ENCODE measurements at places on chromosomes 3 and 15.

GRCh38 chr3:183775781-183776180 lies 49.6 kb downstream of the MAP6D1 start:
- no peak for DNase-seq

DNA sequence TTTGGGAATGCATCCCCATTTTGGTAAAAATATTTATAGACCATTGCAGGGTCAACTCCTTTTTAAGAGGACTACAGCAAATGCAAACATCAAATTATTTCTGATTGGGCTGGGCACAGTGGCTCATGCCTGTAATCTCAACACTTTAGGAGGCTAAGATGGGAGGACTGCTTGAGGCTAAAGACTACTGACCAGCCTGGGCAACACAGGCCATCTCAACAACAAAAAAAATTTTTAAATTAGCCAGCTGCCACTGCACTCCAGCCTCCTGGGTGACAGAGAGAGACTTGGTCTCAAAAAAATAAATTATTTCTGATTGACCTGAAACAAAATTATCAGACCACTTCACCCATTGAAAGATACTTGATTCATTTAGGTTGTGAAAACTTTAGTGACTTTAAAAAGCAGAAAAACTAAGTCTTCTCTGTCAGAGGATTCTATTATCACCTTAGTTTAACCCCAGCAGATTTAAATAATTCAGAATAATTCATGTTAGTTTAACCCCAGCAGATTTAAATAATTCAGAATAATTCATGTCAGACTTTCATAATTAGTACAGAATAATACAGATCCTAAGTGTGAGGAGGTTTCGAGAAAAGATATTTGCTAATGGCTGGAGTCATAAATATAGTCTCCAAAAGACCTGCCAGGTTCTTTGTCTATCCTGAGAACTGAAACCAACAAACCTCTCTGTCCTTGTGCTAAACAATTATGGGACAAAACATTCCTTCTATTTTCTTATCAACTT lies 183.6 kb upstream of the STT3B start:
- DNase-seq, result no peak

DNA sequence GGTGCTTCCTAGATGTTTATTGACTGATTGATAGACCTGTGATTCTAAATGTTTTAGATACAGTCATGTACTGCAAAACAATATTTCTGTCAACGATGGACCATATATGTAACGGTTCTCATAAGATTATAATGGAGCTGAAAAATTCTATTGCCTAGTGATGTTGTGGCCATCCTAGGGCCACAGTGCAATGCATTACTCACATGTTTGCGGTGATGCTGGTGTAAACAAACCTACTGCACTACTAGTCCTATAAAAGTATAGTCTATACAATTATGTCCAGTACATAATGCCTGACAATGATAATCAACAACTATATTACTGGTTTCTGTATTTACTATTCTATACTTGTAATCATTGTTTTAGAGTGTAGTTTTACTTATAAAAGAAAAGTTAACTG lies 46.8 kb downstream of the CHST2 start:
- no peak for DNase-seq

DNA sequence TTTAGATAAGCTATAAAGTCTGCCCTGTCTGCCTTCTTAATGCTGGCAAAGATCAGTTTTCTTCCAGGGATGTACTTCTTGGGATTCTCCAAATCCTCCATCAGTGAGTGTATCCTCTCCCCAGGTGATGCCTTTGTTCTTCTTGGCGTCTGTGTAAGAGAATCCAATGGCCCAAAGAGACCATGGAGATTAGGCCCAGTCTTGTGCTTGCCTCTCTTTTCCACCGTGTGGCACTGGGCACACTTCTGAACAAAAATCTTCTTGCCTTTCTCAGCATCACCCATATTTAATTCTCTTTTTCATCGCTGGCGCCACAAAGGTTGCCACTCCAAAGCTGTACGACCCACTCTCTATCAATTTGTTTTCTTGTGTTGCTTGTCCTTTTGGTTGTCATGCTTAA lies 32.2 kb upstream of the TAMM41 start:
- DNase-seq, result no peak

DNA sequence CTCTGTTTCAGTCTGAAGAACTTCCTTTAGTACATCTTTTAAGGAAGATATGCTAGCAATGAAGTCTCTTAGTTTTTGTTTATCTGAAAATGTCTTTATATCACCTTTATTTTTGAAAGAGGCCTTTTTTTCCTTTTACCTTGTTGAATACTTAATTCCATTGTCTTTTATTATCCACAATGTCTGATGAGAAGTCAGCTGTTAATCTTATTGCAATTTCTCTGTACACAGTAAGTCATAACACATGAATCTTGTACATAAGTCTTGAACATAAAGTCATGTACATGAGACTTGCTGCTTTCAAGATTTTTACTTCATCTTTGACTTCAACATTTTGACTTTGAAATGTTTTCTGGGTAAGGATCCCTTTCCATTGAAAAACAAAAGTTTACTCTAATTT lies 424.3 kb upstream of the ATP10A start:
- no peak for DNase-seq

GRCh38 chr3:117367861-117368260 lies 658.3 kb downstream of the TUSC7 start:
- DNase-seq, result no peak

All from NCI-H1694 treated with DMSO at 0.1 percent for 48 hours (cell line).